Peyer's patch (tissue), 4 donors: ENCODE measurements at places on chromosomes 6 and 20. TPM values are rescaled to one million over a fixed set of nuclear protein-coding genes. Genes with fewer than 3 reads are reported as not detected.

GRCh38 chr6:106214531-106214930, 111.0 kb downstream of the ATG5 start:
- H3K27ac ChIP-seq, result no peak overlapping the region
- H3K27me3 ChIP-seq, result no peaks in the 10 kb centered on the region
- no peak overlapping the region for H3K4me3 ChIP-seq
- DNase-seq, result no peak
- no peaks in the 10 kb centered on the region for H3K36me3 ChIP-seq

The SLC22A3 gene
- total RNA-seq, result 2.5 TPM

GRCh38 chr6:32081168-32081990, 27.8 kb downstream of the TNXB start:
- no peaks in the 10 kb centered on the region for H3K4me1 ChIP-seq
- no peak overlapping the region for H3K4me3 ChIP-seq
- H3K27ac ChIP-seq, result peak overlapping the region; percentile 11
- no peaks in the 10 kb centered on the region for H3K36me3 ChIP-seq

DNA sequence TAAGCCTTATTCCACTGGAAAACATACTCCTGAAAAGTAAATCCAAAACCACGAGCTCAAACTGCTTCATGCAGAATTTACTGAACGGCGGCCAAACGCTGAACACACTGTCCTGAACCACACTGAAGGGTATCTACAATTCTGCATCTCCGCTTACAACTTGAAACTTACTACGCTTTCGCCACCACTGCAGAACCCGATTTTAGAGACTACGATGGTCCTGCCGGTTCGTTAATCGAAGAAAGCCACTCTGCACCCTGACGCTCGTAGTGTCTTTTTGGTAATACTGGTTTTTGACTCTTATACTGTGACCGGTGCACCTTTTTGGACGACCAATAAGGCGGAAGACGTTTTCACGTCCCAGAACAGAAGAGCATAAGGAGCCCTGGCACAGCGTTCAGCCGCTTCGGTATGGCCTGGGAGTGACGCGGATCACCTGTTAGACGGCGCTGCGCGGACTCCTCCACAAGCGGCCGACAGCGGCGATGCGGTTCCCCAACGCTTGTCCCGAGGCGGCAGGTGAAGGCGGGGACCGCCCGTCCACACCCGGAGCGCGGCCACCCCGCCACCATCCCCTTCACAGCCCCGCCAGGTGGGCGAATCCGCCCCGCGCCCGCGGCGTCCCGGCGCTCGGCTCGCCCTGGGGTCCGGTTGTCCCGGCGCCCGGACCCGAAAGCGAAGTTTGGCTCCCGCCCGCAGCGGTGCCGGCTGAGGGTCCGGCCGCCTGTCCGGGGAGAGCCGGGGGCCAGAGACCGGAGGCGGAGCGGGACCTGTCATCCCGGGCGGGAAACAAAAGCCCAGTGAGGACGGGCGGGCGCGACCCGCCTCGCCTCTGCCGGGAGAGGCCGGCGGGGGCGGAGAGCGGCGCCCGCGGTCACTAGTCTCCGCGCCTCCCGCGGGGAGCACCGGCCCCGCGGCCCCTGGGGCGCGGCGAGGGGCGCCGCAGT, 784 bp downstream of the FKBP5 start:
- H3K4me3 ChIP-seq, result peak overlapping the region; percentile 99
- peak; percentile 77 for DNase-seq
- H3K36me3 ChIP-seq, result no peaks in the 10 kb centered on the region
- peaks cover 10% of the 10 kb centered on the region for H3K4me1 ChIP-seq
- H3K27ac ChIP-seq, result peak overlapping the region; percentile 99
- H3K27me3 ChIP-seq, result no peaks in the 10 kb centered on the region

The PREX1 gene
- 20.1 TPM for total RNA-seq

The COL9A1 gene
- not detected for total RNA-seq

The RIPPLY2 gene
- not detected for total RNA-seq

DNA sequence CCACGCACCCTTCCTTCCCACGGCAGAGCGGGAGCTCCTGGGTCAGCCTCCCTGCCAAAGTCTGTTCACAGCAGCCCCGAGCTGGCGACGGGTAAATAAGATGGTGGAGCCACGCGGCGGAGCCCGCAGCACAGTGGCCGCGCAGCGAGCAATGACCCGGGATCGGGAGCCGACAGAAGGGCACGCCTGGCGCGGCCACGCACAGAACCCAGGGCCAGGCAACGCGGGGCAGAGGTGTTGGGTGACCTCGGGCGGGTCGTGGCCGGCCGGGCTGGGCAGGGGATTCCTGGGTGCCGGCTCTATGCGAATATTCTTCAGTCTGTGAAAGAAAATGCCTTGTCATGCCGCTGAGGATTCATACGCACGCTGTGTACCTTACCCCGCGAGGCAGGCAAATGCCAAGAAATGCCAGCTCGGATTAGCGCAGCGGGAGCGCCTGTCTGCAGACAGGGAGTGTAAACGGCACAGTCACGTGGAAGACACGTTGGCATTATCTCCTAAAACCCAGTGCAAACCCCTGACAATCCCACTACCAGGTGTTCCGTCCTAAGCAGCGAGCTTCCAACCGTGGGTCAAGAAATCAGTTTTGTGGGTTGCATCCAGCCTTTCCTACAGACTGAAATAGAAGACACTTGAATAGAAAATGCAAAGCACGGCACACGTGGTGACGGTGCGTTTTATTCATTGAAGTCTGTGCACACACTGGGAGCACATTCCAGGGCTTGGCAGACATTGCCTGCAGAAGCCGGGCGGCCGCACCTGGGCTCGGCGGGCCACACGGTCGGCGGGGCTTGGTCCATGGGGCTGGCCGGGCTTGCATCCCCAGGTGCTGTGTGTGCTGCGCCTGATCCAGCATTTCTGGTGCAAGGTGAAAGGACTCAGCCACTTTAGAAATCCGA, 18.3 kb downstream of the CHRNA4 start:
- no peaks in the 10 kb centered on the region for H3K36me3 ChIP-seq
- H3K27ac ChIP-seq, result no peak overlapping the region
- H3K27me3 ChIP-seq, result no peaks in the 10 kb centered on the region
- no peak overlapping the region for H3K4me3 ChIP-seq
- no peaks in the 10 kb centered on the region for H3K4me1 ChIP-seq

DNA sequence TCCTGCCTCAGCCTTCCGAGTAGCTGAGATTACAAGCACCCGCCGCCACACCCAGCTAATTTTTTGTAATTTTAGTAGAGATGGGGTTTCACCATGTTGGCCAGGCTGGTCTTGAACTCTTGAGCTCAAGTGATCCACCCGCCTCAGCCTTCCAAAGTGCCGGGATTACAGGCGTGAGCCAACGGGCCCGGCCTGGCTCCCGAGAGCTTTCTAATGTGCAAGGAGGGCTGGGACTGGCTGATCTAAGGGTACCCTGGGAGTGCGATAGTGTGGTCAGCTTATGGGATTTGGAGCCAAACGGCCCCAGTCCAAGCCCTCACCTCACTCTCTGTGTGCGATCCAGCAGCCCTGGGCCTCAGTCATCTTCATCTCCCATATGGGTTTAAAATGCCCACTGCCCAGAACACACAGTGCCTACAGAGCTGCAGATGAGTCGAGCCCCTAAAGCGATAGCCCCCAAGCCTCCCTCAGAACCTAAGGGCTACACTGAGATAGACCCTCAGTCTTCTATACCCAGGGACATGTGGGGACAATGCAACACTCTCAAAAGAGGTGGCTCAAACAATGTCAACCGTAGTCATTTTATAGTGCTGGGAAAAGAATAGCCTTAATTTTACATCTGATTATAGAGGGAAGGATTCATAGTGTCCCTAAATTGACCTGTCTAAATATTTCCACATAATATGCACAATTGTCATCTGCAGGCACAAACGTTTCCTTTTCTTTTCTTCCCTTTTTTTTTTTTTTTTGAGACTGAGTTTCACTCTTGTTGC, 50.1 kb downstream of the SSR1 start:
- H3K36me3 ChIP-seq, result no peaks in the 10 kb centered on the region
- peaks cover 12% of the 10 kb centered on the region for H3K4me1 ChIP-seq
- H3K27ac ChIP-seq, result no peak overlapping the region
- DNase-seq, result no peak
- no peak overlapping the region for H3K4me3 ChIP-seq

DNA sequence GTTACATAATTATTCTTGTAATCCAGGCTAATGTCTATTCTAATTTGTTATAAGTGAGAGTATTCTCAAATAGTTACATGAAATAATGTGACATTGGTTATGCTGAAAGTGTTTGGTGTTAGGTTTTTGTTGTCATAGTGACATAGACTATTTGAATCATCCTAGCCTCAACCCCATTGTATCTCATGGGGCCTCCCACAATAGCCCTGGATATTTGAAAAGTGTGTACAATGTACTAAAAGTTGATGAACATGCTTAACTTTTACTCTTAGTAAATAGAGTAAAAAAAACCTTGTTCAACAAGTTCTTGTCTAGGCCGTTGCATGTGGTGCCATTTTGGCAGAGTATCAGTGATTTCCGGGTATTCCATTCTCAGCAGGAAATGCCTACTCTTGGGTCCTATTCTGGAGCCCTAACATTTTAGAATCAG, 83.0 kb downstream of the RTN4IP1 start:
- no peak for DNase-seq
- peaks cover 38% of the 10 kb centered on the region for H3K36me3 ChIP-seq
- no peaks in the 10 kb centered on the region for H3K27me3 ChIP-seq

DNA sequence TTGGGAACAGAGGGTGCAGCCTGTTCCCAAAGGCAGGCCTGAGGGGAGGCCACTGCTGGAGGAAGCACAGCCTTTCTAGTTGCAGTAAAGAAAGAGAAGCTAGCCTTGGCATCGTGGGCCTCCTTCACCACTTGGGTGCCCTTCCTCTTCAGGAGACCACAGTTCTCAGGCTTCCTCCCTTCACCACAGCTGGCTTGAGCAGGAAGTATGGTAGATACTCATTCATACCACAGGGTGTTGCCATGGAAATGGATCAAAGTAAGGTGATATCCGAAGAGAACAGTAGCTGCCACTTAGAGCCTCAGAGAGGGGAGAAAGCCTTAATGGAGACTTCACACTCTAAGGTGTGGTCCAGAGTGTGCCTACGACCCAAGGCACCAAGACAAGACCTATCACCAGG, 120.4 kb upstream of the RIPOR2 start:
- H3K27ac ChIP-seq, result no peak overlapping the region
- no peaks in the 10 kb centered on the region for H3K36me3 ChIP-seq
- peak; percentile 76 for DNase-seq
- H3K4me3 ChIP-seq, result no peak overlapping the region
- H3K27me3 ChIP-seq, result no peaks in the 10 kb centered on the region
